ENCODE measurements at places on chromosomes 16 and 17. TPM values are rescaled to one million over a fixed set of nuclear protein-coding genes. Genes with fewer than 3 reads are reported as not detected.

GRCh38 chr16:74999609-75000480, 1.0 kb downstream of the ZNRF1 start:
- DNase-seq: peak; percentile 41

GRCh38 chr16:84467256-84467655, 37.2 kb downstream of the MEAK7 start:
- peak; percentile 47 for DNase-seq

DNA sequence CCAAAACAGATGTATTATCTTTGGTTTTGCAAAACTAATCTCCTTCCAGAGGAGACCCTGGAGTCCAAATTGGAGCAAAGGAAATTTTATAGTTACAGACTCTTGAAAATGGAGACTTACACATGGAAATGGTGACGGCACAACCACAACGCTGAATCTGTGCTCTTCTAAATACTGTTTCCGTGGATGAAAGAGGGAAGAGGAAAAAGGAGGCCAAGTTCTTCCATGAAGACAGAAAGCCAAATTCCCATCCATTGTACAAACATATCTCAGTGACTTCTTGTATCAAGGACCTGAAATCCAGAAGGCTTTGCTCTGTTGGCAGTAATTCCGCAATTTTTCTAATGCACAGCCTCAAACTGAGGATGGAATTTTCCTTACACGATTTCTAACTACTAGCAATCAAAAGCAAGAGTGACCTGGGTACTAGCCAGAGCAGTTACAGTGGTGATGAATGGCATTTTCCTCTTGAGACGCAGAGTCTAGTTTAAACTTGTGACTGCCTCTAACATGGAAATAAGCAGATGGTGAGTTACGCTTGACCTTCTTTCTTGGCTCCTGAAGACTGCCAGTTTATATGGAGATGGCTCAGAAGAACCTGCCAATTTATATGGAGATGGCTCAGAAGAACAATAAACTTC, 38.5 kb downstream of the VPS53 start:
- DNase-seq: no peak

GRCh38 chr17:17343160-17343735, 40.1 kb downstream of the NT5M start:
- no peak for DNase-seq

- no peak for DNase-seq
These were observed 129.3 kb upstream of the TMEM97 start for GRCh38 chr17:28189667-28190066.

- DNase-seq: peak; percentile 80
These were observed 3.4 kb downstream of the SGCA start for GRCh38 chr17:50169121-50169764.

DNA sequence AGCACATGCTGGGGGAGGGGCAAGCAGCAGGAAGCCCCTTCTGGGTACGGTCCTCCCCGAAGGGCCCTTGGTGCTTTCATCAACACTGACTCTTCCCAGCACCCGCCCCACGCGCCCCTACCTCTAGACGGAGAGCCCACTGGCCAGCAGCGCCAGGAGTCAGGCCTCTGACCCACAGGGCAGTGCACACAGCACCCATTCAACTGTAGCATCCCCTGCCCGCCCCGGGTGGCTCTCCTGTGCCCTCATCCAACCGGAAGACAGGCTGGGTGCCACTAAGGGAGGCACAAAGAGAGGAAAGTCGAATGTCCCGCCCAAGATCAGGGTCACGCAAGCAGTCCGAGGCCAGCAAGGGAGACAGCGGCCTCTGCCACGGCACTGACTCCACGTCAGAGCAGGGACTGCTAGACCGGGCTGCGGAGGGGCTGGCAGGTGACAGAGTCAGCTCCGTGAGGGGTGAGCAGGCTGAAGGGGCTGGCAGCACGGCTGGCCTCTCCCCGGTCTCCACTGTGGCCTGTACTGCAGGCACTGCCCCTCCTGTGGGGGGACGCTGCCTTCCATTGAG, 9.8 kb downstream of the MSRB1 start:
- no peak for DNase-seq

DNA sequence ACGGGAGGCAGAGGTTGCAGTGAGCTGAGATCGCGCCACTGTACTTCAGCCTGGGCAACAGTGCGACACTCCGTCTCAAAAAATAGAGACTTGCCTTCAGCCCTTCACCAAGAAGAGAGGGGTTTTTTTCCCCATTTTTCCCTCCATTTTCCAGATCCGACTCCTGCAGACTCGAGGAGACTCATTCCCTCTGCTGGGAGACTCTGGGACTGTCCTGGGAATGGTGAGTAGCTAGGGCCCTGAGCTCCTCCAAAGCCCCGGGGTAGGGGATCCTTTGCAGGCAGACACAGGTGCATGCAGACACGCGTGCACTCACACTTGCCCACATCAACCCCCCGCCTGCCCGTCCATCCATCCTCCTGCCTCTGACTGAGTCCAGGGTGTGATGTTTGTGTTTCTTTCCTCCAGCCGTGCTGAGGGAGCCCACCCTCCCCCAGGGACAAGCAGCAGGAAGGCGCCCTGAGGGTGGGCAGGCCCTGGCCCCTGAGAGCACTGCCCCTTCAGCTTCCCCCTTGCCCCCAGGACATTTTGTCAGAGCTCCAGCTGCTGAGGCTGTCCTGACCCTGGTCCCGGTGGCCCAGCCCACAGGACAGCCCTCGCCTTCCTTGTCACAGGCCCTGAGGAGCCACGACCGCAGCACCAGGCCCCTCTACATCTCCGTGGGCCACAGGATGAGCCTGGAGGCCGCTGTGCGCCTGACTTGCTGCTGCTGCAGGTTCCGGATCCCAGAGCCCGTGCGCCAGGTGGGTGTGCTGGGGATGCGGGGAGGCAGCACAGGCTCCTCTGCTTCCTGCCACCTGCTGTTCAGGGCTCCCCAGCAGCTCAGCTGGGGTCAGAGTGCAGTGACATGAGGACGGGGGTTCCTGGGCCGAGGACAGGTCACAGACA, 10.2 kb downstream of the ENDOV start:
- DNase-seq: no peak

DNA sequence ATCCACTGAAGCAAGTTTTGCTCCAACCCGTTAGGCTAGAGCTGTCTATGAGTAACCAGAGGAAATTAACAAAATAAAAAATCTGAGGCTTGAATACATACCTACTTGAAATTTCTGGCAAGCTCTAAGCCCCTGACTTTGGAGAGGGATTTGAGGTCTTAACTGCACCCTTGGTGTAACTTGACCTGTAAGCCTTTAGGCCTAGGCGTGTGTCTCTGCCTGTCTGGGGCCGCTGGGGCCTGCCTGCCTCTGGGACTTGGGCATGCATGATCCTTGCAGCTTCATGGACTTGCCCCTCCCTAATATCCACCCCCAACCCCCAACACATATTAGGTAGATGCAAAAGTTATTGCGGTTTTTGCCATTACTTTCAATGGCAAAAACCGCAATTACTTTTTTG, 3.7 kb upstream of the CDC42EP4 start:
- no peak for DNase-seq

DNA sequence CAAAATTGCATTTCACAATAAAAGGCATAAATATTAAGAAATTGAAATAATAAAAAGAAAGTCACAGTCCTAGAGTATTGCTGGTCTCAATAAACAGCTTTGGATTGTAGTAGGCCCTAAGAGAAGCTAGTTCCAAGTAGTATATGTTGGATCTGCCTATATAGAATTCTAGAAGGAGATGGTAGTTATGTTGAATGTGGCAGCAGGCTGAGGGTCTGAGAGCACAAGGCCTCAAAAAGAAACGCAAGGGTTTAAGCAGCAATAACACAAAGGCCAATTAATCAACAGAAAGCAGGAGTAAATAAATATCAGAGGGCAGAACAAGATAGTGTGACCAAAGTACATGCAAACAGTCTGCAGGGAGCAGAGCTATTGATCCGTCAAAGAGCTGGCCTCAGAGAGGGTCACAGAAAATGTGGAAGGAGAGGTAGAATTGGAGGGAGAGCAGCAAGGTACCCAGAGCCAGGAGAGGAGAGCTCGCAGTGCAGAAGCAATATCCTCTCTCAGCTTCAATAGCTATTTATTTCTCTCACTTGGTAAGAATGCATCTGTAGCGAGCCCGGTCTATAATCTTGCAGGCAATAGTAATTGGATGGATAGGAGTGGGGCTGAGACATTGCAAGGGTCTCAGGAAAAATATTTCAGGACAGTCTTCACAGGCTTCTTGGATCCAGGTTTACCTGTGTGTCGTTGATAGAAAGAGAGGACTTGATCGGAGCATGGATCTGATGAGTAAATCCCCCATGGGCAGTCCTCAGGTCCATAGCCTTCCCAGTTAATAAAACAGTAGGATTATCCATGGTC, 25.1 kb upstream of the MED13 start:
- DNase-seq: no peak

- DNase-seq: no peak
These were observed 47.1 kb downstream of the CYTH1 start for GRCh38 chr17:78734793-78735641.

DNA sequence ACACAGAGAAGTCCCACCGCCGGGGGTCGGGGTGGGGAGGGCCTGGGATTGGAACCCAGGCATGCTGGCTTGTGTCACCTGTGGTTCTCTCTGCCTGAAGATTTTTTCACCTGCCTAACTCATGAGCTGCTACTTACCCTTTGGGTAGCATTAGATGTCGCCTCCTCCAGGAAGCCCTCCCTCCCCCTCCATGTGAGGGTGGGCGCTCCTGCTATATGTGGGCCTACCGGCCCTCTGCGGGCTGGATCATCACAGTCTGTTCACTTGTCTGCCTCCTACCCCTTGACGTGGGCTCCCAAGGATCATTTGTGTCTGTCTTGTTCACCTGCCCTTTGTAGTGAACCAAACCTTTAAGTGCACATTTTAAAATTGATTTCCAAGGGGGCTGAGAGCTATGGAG, 106.8 kb downstream of the SEC14L1 start:
- no peak for DNase-seq

DNA sequence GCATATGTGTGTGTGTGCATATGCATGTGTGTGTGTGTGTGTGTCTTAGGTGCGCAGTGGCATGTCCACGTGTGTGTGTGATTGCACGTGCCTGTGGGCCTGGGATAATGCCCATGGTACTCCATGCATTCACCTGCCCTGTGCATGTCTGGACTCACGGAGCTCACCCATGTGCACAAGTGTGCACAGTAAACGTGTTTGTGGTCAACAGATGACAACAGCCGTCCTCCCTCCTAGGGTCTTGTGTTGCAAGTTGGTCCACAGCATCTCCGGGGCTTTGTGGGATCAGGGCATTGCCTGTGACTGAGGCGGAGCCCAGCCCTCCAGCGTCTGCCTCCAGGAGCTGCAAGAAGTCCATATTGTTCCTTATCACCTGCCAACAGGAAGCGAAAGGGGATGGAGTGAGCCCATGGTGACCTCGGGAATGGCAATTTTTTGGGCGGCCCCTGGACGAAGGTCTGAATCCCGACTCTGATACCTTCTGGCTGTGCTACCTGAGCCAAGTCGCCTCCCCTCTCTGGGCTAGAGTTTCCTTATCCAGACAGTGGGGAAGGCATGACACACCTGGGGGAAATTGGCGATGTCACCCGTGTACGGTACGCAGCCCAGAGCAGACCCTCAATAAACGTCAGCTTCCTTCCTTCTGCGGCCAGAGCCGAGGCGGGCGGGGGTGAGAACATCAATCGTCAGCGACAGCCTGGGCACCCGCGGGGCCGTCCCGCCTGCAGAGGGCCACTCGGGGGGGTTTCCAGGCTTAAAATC, 47.6 kb downstream of the IL21R start:
- no peak for DNase-seq

DNA sequence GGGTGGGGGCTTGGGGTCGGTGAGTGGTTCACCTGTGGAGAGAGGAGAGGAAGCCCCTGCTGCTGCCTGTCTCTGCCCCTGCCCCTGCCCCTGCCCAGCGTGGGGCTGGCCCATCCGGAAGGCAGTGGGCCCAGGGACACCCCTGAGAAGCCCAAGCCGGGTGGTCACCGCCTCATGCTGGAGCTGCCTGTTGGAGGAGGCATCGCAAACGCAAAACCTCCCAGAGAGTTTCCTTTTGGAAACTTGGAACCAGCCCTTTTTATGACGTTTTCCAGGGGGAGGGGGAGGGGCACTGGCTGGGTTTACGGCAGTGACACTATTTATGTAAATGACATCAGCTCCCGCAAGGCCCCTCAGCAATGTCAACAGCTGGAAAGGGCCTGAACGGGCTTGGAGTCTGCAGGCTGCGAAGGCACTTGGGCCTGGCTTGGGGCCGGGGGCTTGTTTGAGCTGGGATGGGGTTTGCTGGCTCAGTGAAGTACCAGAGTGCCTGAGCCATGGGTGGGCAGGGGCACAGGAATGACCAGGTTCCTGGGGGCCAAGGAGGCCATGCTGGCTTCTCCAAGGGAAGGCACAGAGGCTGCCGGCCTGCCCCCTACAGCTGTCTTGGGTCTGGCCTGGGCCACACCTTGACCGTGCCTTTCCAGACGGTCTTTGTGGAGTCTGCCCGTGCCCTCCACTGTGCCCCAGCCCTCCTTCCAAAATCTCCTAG, 219.5 kb downstream of the NTN1 start:
- DNase-seq: no peak

DNA sequence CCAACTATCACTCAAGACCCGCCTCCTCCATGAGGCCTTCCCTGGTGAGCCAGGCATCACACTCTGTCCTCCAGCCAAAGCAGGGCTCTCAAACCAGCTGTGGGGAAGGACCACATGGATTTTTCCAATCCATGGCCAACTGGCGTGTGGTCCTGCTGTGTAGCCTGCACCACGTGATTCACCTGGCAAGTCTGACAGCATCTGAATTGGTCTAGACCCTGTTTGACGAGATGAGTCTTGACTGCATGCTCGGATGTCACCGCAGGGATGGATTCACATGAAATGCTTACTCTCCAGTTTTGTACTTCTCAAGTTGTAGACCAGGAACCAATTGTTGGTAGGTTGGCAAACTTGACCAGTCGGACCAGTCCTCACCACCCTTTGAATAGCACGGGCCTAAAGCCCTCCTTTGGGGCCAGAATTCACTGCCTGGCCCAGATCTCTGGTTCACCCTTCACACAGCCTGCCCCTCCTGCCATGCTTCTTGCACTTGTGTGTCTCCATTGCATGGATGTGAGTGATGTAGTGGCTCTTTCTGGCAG, 9.9 kb downstream of the CRHR1 start:
- DNase-seq: no peak

GRCh38 chr16:6574146-6574545, 758.5 kb upstream of the RBFOX1 start:
- DNase-seq: no peak

- DNase-seq: no peak
These were observed 18.9 kb downstream of the IKZF3 start for GRCh38 chr17:39845052-39845846.

DNA sequence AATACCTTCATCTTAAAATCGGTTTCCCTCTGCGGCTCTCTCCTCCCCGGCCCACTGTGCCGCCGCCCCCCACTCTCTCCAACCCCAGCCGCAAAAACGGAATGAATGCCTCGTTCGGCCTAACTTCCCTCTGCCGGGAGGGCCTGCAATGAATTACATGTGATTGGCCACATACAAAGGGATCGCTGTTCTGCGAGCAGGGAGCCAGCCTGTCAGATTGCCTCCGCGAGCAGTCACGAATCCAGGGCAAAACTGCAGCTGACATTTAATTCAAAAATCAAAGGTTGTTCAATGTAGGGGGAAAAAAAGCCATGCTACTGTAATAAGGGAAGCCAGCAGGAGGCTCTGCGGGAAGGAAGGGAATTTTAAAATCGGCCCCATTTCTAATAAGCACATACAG, 84.9 kb downstream of the TBC1D16 start:
- DNase-seq: no peak

MSLN gene
- total RNA-seq: 4.7 TPM

MMP25 gene
- 0.29 TPM for total RNA-seq

PRCD gene
- 0.86 TPM for total RNA-seq

TEKT1 gene
- not detected for total RNA-seq

C1QTNF8 gene
- total RNA-seq: not detected

PAFAH1B1 gene
- total RNA-seq: 45.0 TPM

KRTAP1-1 gene
- not detected for total RNA-seq

FBXO39 gene
- total RNA-seq: not detected

ACSM2A gene
- total RNA-seq: not detected

TAT gene
- total RNA-seq: not detected
